ENCODE measurements at places on chromosomes 3 and 15. TPM values are rescaled to one million over a fixed set of nuclear protein-coding genes. Genes with fewer than 3 reads are reported as not detected.
A peak's percentile ranks its signal among the peaks of the same experiment; 100 is the strongest.

DNA sequence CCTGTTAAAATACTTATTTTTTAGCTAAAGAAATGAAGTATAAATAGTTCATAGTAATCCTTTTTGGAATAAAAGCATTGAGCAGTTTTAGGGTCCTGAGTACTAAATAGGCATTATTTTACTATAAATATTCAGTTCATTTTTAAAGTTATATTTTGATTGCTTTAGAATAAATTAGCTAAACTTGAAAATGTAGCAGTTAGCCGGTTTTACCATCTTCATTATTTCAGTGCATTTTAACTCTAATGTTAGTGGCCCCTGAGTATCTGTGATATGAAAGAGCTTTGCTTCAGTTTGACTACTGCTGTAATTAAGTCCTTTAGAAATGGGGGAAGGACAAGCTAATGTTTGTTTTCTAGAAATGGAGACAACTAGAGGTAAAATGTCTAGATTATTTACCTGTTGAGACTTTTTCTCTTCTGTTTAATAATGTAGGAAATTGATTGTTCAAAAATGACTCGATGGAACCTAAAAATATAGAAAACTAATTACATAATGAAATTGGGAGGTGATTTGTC is 3.6 kb downstream of the SMC4 start:
- DNase-seq = peak; percentile 19

PLA2G4E gene
- not detected for total RNA-seq

DNA sequence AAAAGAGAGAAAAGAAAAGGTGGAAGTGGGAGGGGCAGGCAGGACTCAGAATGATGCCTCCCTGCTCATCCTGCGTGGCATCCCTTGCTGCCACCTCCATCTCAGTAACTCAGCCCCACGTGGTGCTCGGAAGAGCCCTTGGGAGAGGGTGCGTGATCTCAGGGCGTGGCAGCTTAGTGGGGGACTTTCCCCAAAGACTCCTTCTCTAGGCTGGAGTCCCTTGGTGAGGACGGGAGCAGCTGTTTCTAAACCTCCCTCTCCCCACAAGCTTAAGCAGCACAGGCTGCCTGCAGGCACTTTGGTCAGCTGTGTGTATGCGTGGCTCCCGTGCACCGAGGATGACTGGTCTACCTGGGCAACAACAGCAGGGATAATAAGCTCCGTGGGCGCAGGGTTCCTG is 7.4 kb upstream of the ANPEP start:
- no peak for DNase-seq

- no peak for DNase-seq
Observed at GRCh38 chr3:157786618-157787017, 283.4 kb upstream of the VEPH1 start.

LMAN1L gene
- not detected for total RNA-seq

DNA sequence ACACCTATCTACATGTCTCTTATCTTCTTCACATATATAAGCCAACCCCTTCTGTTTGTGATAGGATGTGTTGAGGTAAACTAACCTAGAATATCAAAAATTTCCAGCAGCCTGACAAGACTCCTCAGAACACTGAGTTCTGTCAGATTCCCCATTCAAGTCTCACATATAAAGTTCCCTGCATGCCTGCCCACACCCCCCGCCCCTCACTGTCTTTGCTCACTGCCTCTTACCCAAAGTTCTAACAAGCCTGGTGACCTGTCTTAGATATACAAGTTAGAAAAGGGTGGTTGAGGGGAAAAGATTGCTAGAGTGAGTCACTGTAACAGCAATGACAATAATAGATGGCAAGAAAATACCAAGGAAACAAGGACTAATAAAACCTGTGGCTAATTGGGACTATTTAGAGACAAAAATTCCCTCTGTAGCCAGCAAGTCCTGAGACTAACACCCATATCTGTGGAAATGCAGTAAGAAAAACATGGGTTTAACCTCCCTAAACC is 40.1 kb downstream of the FBXO22 start:
- no peak for DNase-seq
